Prostate gland (tissue), 2 donors: ENCODE measurements at places on chromosomes 2 and 18. TPM values are rescaled to one million over a fixed set of nuclear protein-coding genes. Genes with fewer than 3 reads are reported as not detected.

The REG3A gene
- total RNA-seq, result not detected

The STAM2 gene
- total RNA-seq, result 39.3 TPM

The CCDC150 gene
- 0.50 TPM for total RNA-seq

DNA sequence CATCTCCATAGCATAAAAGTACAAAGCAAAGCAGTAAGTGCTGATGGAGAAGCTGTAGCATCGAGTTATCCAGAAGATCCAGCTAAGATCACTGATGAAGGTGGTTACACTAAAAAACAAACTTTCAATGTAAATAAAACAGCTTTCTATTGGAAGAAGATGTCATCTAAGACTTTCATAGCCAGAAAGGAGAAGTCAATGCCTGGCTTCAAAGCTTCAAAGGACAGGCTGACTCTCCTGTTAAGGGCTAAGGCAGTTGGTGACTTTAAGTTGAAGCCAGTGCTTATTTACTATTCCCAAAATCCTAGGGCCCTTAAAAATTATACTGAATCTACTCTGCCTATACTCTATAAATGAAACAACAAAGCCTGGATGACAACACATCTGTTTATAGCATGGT, 44.0 kb downstream of the METTL8 start:
- no peak overlapping the region for H3K27ac ChIP-seq
- no peak for DNase-seq
- no peaks in the 10 kb centered on the region for H3K4me1 ChIP-seq
- no peak overlapping the region for H3K4me3 ChIP-seq
- no peaks in the 10 kb centered on the region for H3K27me3 ChIP-seq
- H3K36me3 ChIP-seq, result no peaks in the 10 kb centered on the region

GRCh38 chr2:72859831-72860262, 27.4 kb upstream of the SPR start:
- H3K4me1 ChIP-seq, result no peaks in the 10 kb centered on the region
- H3K27me3 ChIP-seq, result peaks cover 2% of the 10 kb centered on the region
- DNase-seq, result peak; percentile 81
- H3K36me3 ChIP-seq, result no peaks in the 10 kb centered on the region
- H3K4me3 ChIP-seq, result no peak overlapping the region

- H3K36me3 ChIP-seq, result no peaks in the 10 kb centered on the region
- H3K4me3 ChIP-seq, result no peak overlapping the region
- no peak for DNase-seq
- H3K4me1 ChIP-seq, result no peaks in the 10 kb centered on the region
- no peak overlapping the region for H3K27ac ChIP-seq
- H3K27me3 ChIP-seq, result no peaks in the 10 kb centered on the region
Observed at GRCh38 chr18:21330122-21330701, 88.2 kb downstream of the GREB1L start.

DNA sequence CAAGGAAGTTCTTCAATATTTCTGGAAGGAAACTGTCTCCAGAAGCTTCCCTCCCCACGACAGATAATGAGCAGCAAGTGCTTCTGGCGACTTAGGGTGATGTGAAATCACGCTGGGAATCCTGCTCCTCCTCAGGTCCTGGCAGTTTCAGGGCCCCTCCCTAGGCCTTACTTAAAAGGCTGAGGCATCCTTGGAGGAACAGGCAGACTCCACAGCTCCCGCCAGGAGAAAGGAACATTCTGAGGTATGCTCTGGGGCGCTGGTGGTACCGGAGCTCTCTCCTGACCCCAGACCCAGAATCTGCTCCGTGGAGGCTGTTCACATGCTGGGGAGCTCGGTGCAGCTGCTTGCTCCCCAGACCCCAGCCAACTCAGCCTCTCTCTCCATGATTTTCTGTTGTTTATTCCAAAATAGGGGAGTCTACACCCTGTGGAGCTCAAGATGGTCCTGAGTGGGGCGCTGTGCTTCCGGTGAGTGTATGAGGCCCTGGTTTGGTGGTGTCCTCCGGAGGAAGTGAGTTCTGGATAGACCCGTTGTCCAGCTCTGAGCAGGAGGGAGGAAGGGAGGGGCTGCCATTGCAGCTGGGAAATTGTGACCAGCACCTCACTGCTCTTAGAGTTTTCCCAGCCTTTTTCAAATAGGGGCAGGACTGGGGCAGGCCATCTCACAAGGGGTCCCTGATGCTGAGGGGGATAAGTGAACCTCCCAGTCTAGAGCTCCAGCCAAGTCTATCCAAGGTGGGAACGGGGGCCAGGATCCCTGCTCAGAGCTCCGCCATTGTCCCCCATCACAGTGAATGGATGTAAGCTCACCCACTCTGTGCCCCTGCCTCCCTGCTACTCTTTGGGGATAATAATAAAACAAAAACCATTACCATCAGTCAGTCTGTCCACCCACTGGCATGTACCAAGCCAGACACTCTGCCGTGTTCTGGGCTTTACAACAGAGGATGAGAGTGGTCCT, at the start of gene IL36RN:
Gene IL36RN, plus strand, starts transcription at position 201 of the 963 bp plus-strand sequence. Its CDS starts 241 bp downstream, at position 442.
- H3K4me3 ChIP-seq, result no peak within 1 kb of the TSS
- no peaks in the 10 kb centered on the region for H3K36me3 ChIP-seq
- no peak for DNase-seq
- no peaks in the 10 kb centered on the region for H3K4me1 ChIP-seq
- H3K27me3 ChIP-seq, result no peaks in the 10 kb centered on the region
- no peak within 1 kb of the TSS for H3K27ac ChIP-seq

- no peaks in the 10 kb centered on the region for H3K4me1 ChIP-seq
- H3K4me3 ChIP-seq, result no peak overlapping the region
- no peaks in the 10 kb centered on the region for H3K36me3 ChIP-seq
- no peaks in the 10 kb centered on the region for H3K27me3 ChIP-seq
- no peak for DNase-seq
Observed at GRCh38 chr2:191746346-191747169, 68.6 kb downstream of the NABP1 start.

GRCh38 chr2:202317080-202317857, 51.7 kb downstream of the NOP58 start:
- no peaks in the 10 kb centered on the region for H3K27me3 ChIP-seq
- no peaks in the 10 kb centered on the region for H3K4me1 ChIP-seq

DNA sequence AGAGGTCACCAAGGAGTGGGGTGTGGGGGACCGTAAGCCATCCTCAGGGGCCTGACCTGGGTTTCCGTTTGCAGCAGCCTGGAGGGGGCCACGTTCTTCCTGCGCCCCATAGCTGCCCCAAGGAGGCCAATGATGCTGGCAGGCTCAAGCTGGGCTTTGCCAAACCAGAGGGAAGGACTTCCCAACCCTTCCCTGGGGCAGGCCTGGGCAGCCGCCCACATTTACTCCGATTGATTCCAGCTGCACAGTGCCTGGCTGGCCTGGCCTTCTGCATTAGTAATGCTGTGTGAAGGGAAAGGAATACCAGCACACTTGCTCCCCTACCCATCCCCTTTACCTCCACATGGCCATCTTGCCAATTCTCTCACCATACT, 360.6 kb upstream of the SLC14A2 start:
- DNase-seq, result no peak
- H3K27ac ChIP-seq, result no peak overlapping the region
- H3K36me3 ChIP-seq, result no peaks in the 10 kb centered on the region
- H3K4me1 ChIP-seq, result no peaks in the 10 kb centered on the region
